NCI-H774 (cell line): ENCODE measurements at places on chromosomes 16 and 17.

GRCh38 chr16:74451951-74452758 lies 30.9 kb upstream of the CLEC18B start:
- DNase-seq, result no peak

- DNase-seq, result no peak
Observed at GRCh38 chr16:53893731-53894435, 189.9 kb downstream of the FTO start.

DNA sequence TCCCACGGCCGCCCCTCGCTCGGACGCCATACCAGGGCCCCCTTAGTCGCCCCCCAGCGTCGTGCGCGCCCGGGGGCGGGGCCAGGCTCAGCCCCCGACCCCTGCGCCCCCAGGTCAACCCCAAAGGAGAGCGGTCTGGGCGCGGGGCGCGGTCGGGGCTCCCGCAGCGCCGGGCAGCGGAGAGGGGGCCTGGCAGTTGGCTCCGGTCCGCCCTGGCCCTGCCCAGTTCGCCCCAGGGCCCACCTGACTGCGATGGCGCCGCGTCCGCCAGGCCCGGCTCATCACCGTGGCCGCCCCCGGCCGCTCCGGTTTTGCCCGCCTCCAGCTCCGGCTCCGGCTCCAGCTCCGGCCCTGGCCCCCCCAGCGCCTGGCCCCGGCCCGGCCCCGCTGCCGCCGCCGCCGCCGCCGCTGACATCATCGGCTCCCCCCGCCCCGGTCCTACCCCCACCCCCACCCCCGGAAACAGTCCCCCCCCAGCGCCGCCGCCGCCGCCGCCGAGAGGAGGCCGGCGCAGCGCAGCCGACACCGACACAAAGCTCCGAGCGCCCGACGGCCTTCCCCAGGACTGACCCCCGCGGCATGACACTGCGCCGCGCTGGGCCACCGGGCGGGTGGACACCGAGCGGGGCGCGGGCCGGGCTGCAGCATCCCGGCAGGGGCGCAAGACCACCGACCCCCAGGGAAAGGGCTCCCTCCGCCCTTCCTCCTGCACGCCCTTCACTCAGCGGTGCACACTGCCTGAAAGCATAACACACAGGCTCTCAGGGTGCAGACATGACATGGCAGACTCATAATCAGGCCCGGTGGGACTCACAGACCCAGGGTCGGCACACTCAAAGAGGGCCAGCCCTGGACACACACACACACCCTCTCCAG lies at the start of gene ZBTB4:
Gene ZBTB4 (minus strand): TSS at position 419 of the 876 bp plus-strand sequence. CDS start 12,830 bp downstream, outside the sequence.
- peak; percentile 1 for DNase-seq

- DNase-seq, result no peak
Observed at GRCh38 chr17:43655693-43656255, 5.9 kb downstream of the MEOX1 start.

DNA sequence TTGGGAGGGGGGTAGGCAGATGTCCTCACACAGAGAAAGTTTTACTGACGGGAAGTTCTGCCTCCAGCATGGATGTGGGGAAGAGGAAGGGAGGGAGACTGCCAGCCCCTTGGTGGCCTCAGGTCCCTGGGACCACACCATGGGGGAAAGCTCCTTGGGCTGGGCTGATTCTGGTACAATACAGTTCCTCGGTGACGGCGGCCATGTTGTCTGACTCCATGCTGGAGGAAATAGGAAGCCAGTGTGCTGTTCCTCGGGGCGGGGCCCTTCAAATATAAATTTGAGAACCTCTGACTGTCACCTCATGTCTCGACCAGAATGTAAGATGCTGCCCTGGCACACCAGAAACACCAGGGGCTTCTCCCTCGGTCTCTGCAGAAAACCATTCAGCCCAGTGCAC lies 66.8 kb downstream of the CNGB1 start:
- DNase-seq, result no peak

- no peak for DNase-seq
Observed at GRCh38 chr16:72786606-72787005, 261.3 kb downstream of the ZFHX3 start.

- DNase-seq, result no peak
Observed at GRCh38 chr17:31398381-31399311, 7.2 kb downstream of the RAB11FIP4 start.

DNA sequence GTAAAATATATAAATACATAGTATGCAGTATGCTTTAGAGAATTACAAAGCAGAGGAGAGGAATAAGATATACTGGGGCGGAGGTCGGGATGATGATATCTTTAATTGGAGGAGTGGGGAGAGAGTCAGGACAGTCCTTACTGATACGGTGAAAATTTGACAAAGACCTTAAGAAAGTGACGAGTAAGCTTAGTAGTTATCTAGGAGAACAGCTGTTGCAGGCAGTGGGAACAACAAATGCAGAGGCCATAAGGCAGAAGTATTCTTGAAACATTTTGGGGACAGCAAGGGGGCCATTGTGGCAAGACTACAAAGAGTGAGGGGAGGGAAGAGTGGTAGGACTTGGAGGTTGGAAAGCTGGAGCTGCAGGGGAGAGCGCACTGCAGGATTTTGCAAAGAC lies 22.3 kb upstream of the CDC6 start:
- no peak for DNase-seq
